MG63 (cell line): ENCODE measurements at places on chromosomes 5 and 9.
A peak's percentile ranks its signal among the peaks of the same experiment; 100 is the strongest.

GRCh38 chr5:171968531-171968930 lies 37.9 kb downstream of the FBXW11 start:
- no peak for DNase-seq

GRCh38 chr5:79590396-79590999 lies 21.7 kb upstream of the TENT2 start:
- no peak for DNase-seq

DNA sequence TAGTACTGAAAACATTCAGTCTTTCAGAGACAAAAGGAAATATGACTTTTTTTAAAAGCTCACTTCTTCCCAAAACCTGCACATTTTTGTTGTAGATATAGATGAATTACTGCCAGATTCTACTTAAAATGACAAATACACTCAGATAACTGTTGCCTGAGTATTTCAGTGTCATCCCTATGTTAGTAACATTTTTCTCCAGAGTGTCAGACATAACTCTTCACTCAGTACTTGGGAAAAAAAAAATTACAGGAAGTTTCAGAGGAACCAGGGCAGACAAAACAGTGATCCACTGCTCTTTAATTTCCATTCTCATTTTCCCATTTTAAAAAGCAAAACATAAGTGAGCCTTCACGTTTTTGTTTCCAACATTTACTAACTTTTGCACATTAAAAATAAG lies 79.3 kb upstream of the ITGA1 start:
- DNase-seq: no peak

DNA sequence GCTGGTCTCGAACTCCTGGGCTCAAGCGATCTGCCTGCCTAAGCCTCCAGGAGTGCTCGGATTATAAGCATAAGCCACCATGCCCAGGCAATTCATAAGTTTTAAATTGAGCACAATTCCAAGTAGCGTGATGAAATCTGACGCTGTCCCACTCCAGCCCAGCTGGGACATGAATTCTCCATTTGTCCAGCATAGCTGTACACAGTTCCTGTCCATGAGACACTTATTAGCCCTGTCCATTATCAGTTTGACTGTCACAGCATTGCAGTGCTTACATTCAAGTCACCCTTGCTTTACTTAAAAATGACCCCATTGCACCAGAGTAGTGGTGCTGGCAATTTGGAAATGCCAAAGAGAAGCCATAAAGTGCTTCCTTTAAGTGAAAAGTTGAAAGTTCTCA lies 7.6 kb upstream of the SLC30A5 start:
- DNase-seq: no peak

DNA sequence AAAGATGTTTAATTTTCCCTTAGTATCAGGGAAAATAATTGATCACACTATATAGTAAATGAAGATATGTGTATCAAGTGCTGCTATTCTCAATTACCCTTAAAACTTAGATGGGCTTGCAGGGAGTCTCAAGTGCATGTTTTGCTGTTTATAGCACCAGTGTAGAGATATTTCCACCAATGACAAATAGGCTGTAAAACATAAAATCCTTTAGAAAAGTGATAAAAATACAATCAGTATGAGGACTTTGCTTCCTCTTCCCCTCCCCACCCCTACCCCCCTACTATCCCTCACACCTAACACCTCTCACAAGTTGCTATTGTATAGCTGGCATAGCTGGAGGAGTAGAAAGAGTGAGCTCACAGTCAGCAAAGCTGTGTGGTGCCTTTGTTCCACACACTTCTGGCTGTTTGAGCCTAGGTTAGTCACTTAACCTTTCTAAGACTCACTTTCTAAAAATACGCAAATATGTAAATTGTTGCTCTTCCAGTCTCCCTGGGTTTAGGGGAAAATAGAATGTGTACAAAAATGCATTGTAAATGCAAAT lies 93.1 kb downstream of the PDE4D start:
- no peak for DNase-seq

GRCh38 chr5:143592648-143593047 lies 189.2 kb upstream of the NR3C1 start:
- peak; percentile 57 for DNase-seq

DNA sequence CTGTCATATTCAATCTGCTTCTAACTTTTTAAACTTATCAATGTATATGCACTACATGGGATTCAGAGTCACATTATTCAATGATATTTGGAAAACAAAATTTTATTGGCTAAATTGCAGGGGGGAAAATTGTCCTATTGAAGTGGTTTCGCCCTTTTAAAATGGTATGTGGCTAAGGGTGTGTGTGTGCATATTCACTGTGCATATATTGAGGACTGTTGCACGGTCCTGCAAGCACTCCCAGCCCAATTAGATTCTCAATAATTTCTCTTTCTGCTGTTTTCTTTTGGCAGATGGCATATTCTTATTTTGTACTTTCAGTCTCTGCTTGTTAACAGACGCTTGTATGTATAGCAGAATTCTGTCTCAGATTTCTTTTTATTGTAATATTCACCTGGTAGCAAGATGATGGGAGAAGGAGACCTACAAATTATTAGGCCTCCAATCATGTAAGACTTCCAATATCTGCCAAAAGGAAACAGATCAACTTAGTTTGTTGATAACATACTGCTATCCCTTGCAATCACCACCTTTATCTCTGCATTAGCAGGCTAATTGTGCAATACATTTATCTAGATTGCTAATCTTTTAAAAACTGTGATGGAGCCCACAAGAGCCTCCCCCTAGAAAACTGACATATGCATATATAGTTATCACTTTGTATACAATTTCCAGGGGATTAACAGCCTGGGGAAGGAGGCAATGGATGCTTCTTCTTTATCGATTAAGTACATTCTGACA lies 411.5 kb downstream of the PLK2 start:
- no peak for DNase-seq

DNA sequence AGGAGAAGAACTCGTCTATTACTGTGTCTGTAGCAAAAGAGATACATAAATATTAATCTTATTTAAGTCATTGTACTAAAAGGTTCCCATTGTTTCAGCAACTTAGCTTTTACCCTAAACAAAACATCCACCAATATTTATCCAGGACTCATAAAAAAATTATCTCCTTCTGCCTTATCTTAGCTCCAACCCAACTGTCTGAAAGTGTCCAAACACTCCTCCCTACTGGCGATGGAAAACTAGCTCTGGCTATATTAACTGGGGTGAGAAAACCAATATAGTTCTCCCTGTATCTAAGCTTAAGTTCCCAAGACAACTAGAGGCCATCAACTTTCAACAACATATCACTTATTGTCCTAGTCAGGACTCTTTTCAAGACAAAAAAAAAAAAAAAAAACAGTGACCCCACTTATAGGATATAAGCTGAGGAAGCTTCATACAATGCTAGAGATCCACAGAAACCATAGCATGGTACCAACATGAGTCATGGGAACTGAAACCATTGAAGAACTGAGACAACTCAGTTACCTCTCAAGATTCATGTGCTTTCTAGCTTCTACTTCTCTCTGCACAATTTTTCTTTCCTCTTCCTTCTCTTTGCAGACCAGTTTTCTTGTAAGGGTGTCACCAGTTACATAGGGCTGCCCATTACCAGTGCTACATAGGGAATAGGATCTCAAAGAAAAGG lies 150.7 kb upstream of the RASA1 start:
- DNase-seq: no peak
